Sigmoid colon (tissue), 7 donors: ENCODE measurements at places on chromosomes 7 and 10. TPM values are rescaled to one million over a fixed set of nuclear protein-coding genes. Genes with fewer than 3 reads are reported as not detected.
A peak's percentile ranks its signal among the peaks of the same experiment; 100 is the strongest.

DNA sequence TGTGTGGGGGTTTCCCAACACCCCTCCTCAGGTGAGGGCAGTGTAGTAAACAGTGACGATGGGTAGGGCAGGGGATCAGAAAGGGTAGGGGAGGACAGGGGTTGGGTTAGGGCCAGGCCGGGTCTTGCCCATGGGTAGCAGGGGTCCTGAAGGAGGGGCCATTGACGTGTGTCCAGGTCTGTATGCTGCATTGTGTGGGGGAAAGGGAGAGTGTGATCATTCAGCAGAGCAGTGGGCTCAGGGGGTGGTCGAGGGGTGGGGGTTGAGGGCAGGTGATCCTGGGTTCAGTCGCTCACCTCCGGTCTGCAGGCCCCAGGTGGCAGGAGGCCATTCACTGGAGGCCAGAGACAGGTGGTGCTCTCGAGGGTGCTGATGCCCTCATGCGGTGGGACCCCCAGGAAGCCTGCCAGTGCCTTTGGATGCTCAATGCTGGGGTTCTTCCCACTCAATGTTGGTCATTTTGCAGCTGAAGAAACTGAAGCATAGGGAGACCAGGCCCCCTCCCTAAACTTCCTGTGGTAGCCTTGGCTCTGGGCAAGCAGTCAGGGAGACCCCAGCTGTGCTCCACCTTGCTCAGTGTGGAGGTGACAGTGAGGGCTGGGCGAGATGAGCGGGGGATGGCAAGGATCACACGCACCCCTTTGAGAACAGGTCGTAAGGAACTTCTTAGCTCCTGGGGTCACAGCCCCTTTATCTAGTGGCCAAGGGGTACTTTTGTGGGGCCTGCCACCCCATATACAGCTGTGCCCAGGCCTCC is 48.8 kb upstream of the CAMK2B start:
- H3K27ac ChIP-seq, result no peak overlapping the region
- H3K4me3 ChIP-seq, result no peak overlapping the region
- no peaks in the 10 kb centered on the region for H3K36me3 ChIP-seq
- H3K27me3 ChIP-seq, result no peaks in the 10 kb centered on the region
- no peak for DNase-seq

DNA sequence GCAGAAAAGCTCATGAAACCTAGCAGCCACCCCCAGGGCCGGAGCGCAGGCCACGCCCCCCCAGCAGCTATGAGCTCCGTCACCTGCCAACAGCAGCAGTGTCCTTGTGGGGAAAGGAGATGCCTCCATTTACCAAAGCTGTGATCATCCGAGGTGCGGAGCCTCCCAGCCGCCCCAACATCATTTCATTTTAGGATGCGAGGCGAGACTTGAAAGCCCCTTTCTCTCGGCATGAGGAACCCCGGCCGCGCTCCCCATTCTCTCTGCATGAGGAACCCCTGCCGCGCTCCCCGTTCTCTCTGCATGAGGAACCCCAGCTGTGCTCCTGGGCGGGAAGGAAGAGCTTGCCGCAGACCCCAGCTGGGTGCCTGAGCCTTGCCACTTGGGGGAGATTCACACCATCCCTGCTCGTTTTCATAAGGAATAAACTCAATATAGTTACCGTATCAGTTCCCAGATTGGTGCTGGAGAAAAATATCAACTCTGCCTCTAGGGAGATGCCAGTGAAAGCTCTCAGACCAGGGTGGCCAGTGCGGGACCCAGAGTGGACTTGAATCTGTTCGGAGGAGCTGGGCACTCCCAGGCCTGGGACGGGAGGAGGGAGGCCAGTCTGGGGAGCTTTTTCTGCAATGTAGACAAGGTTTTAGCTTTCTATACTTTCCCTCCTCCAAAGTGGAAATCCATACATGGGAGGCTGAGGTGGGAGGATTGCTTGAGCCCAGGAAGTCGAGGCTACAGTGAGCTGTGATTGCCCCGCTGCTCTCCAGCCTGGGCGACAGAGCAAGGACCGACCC is 35.0 kb downstream of the JAKMIP3 start:
- no peak overlapping the region for H3K27ac ChIP-seq
- no peak overlapping the region for H3K4me3 ChIP-seq
- H3K36me3 ChIP-seq, result no peaks in the 10 kb centered on the region
- H3K4me1 ChIP-seq, result no peaks in the 10 kb centered on the region

- no peak overlapping the region for H3K27ac ChIP-seq
- peaks cover 10% of the 10 kb centered on the region for H3K4me1 ChIP-seq
- no peaks in the 10 kb centered on the region for H3K27me3 ChIP-seq
- H3K36me3 ChIP-seq, result no peaks in the 10 kb centered on the region
- H3K4me3 ChIP-seq, result no peak overlapping the region
- DNase-seq, result no peak
Observed at GRCh38 chr10:71191551-71192076, 20.8 kb upstream of the UNC5B start.

DNA sequence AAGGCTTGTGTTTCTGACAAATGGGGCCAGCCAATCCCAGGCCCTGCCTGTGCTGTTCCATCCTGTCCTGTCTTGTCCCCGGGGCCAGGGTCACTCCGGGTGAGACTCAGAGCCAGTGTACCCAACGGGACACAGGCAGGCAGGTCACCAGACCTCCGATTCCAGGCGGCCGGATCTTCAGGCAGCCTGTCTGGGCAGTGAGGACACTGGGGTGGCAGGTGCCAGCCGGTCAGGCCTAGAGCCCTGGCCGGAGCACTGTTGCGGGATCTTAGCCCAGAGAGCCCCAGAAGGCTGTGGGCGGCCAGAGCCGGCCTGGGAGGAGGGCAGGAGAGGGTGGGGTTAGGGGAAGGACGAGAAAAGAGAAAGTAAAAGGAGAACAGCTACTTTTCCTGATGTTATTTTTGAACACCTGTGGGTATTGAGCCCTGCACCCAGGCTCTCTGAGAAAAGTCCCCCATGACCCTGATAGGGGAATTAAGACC is 134.3 kb upstream of the TNRC18 start:
- H3K27me3 ChIP-seq, result no peaks in the 10 kb centered on the region
- peak overlapping the region; percentile 99 for H3K27ac ChIP-seq
- peaks cover 57% of the 10 kb centered on the region for H3K4me1 ChIP-seq
- DNase-seq, result peak; percentile 85
- no peaks in the 10 kb centered on the region for H3K36me3 ChIP-seq

- H3K27me3 ChIP-seq, result no peaks in the 10 kb centered on the region
- H3K4me3 ChIP-seq, result no peak overlapping the region
- H3K27ac ChIP-seq, result no peak overlapping the region
- DNase-seq, result no peak
- peaks cover 5% of the 10 kb centered on the region for H3K4me1 ChIP-seq
Observed at GRCh38 chr10:113947184-113948041, 93.0 kb downstream of the NHLRC2 start.

DNA sequence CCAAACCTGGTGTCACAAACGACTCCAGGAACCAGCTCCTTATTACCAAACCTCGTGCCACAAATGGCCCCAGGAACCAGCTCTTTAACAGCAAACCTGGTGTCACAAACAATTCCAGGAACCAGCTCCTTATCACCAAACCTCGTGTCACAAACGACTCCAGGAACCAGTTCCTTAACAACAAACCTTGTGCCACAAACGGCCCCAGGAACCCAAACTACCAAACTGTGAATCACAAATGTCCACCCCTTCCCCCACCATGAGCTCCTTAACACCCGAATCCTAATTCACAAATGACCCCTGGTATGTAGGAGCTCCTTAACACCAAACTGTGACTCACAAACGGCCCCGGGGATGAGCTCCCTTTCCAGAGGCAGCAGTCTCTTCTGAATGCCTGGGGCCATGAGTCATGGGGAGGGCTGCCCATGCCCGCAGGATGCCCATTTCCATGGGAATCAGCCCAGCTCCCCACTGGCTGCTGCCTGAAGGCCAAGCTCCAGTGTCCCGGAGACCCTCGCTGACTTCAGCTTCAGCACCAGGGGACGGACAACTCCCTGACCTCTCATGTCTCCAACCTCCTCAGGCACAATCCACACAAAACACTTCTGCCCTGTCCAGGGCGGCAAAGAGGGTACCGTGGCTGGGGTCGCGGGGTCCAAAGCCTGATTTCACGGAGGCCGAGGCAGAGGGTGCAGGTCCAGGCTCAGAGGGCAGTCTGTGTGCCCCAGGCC is 213.1 kb downstream of the ELFN1 start:
- H3K27ac ChIP-seq, result no peak overlapping the region
- no peak for DNase-seq
- no peaks in the 10 kb centered on the region for H3K36me3 ChIP-seq
- H3K4me3 ChIP-seq, result no peak overlapping the region
- no peaks in the 10 kb centered on the region for H3K27me3 ChIP-seq

- no peaks in the 10 kb centered on the region for H3K36me3 ChIP-seq
- no peaks in the 10 kb centered on the region for H3K27me3 ChIP-seq
- DNase-seq, result peak; percentile 72
- no peaks in the 10 kb centered on the region for H3K4me1 ChIP-seq
- H3K4me3 ChIP-seq, result no peak overlapping the region
Observed at GRCh38 chr10:44696496-44696895, 214.6 kb upstream of the TMEM72 start.

- H3K4me1 ChIP-seq, result no peaks in the 10 kb centered on the region
- H3K27ac ChIP-seq, result peak overlapping the region; percentile 70
- H3K36me3 ChIP-seq, result no peaks in the 10 kb centered on the region
- no peak for DNase-seq
- H3K27me3 ChIP-seq, result no peaks in the 10 kb centered on the region
- H3K4me3 ChIP-seq, result no peak overlapping the region
Observed at GRCh38 chr10:86799188-86799845, 42.9 kb downstream of the BMPR1A start.

Gene SGCE
- 244 TPM for total RNA-seq

DNA sequence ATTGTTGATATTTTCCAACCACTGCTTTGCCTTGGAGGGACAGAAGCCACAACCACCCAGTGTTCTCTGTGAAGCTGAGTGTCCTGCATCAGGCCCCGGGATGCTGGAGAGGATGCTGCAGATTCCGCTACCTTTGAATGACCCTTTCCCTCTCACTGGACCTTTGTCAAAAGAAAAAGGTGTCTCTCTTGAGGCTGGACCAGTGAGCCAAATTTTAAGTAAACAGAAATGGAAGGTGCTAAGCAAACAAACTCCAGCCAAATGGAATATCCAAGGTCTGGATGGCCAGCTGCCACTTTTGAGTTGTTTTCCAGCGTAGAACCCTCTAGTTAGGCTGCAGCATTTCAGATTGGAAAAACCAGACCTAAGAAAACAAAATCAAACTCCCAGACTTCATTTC is 145.5 kb downstream of the TRIL start:
- H3K27ac ChIP-seq, result no peak overlapping the region
- peaks cover 6% of the 10 kb centered on the region for H3K4me1 ChIP-seq
- H3K27me3 ChIP-seq, result no peaks in the 10 kb centered on the region
